Esophagus squamous epithelium (tissue), 5 donors: ENCODE measurements at places on chromosomes 2 and 18.

DNA sequence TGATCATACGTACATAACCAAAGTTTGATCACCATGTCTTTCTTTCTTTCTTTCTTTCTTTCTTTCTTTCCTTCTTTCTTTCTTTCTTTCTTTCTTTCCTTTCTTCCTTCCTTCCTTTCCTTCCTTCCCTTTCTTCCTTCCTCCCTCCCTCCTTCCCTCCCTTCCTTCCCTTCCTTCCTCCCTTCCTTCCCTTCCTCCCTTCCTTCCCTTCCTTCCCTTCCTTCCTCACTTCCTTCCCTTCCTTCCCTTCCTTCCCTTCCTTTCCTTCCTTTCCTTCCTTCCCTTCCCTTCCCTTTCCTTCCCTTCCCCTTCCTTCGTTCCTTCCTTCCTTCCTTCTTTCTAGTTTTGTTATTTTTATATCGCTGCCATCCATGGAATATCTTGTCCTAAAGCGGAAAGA, 406.7 kb upstream of the DDX18 start:
- no peak for DNase-seq

DNA sequence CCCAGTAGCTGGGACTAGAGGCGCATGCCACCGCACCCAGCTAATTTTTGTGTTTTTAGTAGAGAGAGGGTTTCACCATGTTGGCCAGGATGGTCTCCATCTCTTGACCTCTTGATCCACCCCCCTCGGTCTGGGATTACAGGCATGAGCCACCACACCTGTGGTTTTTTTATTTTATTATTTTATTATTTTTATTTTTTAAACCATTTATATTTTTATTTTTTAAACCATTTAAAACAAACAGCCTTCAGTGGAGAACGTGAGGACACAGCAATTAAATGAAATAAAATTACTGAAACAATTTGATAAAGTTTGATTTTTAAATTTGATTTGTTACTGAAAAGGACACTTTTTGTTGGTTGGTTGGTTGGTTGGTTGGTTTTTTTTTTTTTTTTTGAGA, 181.0 kb downstream of the AGAP1 start:
- DNase-seq = no peak

GRCh38 chr2:15348636-15349035, 212.5 kb downstream of the NBAS start:
- DNase-seq = no peak

- DNase-seq = no peak
These were observed 23.8 kb downstream of the EML4 start for GRCh38 chr2:42192652-42193566.

GRCh38 chr2:222504719-222505118, 80.4 kb downstream of the SGPP2 start:
- no peak for DNase-seq

DNA sequence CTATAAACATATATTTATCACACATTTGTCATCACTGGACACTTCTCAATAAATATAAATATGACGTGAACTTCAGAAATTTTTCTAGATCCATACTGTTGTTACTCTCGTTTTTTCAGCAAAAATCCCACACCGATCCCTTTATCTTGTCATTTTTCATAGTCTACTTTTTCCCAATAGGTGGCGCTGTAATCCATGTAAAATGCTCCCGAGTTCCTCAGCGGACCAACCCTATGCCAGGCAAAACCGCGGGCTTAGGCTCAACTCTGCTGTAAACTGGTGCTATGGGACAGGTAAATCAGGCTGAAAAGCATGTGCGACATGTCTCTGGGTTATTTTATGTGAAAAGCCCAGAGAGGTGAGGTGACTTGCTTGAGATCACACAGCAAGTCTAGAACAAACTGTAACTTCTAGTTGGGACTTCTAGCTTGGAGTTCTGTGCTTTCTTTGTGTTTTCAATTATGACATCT, 104.0 kb downstream of the COBLL1 start:
- no peak for DNase-seq

GRCh38 chr2:3249476-3249962, 128.1 kb downstream of the EIPR1 start:
- no peak for DNase-seq
